ENCODE measurements at places on chromosomes 1 and 21.

DNA sequence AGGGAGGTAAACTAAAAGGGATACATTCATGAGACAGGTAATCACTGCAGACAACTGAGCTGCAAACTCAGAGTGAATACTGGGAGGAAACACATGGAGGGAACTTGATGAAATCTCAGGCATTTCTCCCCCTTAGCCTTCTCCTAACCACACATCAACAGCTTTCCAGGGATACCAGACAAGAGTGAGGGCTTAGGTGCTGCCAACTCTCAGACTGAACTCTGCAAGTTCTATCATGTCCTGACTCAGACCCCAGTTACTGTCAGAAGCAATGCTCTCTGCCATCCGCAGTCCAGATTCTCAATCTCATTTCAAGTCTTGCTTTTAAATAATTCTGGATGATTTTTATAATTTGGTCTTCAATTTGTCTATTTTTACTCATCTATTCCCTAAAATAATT lies 267.3 kb downstream of the LTN1 start:
- no peak for DNase-seq

GRCh38 chr1:8364528-8365442 lies 46.9 kb downstream of the SLC45A1 start:
- DNase-seq, result no peak

GRCh38 chr21:42142627-42143026 lies 71.5 kb downstream of the UMODL1 start:
- DNase-seq, result no peak

GRCh38 chr1:65026235-65026634 lies 59.9 kb upstream of the JAK1 start:
- DNase-seq, result no peak

DNA sequence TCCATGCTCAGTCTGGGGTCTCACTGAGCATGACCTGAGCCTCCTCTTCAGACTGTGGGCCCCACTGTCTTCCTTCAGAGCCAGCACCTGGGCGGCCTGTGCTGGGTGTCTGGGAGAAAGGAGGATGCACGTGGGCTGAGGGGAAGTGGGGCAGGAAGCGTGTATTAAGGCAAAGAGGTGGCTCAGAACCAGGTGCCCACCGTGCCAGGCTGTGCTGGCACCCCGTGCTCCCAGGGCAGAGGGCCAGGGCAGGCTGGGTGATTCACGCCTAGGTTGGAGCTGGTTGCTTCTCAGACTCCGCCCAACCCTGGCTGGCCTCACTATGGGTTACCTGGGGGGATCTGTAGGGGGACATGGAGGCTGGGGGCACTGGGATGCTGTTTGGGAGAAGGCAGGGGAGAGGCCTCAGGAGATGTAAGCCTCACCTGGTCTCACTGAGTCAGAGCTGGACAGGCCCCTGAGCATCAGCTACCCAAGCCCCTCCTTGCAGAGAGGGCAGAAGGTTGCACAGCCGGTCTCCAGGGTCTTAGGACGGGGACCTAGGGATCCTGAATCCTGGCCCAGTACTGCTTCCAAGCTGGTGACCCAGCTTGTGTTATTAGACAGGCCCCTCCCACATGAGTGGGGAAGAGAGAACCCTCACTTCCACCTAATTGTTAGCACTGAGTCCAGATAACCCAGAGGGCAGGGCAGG lies 18.6 kb upstream of the PADI1 start:
- DNase-seq, result no peak

DNA sequence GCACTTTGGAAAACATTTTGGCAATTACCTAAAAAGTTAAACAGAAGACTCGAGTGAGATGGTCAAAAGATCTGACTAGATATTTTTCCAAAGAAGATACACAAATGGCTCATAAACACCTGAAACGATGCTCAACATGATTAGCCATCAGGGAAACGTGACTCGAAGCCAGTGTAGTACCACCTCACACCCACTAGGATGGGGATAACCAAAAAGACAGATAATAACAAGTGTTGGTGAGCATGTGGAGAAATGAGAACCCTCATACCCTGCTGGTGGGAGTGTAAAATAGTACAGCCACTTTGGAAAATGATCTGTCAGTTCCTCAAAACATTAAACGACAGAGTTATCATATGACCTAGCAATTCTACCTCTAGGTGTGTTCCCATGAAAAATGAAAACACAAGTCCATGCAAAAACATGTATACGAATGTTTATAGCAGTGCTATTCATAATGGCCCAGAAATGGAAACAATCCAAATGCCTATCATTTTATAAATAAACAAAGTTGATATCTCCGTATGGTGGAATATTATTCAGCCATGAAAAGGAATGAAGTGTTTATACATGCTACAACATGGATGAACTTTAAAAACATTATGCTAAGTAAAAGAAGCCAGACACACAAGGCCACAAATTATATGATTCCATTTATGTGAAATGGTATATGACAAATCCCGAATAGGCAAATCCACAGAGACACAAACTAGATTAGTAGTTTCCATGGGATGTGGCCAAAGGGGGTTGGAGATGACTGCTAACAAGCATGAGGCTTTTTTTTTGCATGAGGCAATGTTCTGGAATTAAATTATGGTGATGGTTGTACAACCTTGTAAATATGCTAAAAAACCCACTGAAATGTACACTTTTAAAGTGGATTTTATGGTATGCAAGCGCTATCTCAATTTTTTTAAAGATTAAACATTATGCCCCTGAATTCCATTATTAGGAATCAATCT lies 625.3 kb downstream of the KIF26B start:
- DNase-seq, result no peak

- DNase-seq, result no peak
Measured at GRCh38 chr1:117169871-117170596, 40.7 kb downstream of the VTCN1 start.
